ENCODE measurements at places on chromosomes 4 and X.

GRCh38 chr4:74971862-74972261 lies 38.9 kb downstream of the PARM1 start:
- no peak for DNase-seq

- no peak for DNase-seq
Observed at GRCh38 chr4:111883557-111883999, 261.7 kb upstream of the FAM241A start.

DNA sequence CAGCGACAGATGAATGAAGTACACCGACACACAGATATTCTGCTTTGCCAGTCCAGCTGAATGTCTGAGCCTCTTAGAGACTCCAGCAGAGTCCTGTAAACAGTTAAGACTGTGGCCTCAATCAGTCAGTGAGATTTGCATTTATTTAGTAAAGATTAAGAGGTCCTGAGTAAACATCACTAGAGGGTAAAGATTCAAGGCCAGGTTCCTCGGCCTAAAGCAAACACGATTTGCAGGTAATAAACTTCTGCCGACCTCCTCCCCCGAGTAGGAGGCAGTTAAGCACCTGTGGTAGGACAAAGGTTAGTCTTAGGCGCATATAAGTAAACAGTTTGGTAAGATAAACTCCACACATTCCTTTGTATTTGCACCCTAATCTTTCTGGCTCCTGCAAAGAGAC lies 99.6 kb downstream of the CFAP47 start:
- no peak for DNase-seq

GRCh38 chr4:29559286-29559685 lies 1160.9 kb upstream of the PCDH7 start:
- DNase-seq, result no peak

- no peak for DNase-seq
Observed at GRCh38 chrX:67558267-67558666, 14.4 kb downstream of the AR start.

- no peak for DNase-seq
Observed at GRCh38 chrX:39827951-39828350, 269.8 kb downstream of the BCOR start.

- no peak for DNase-seq
Observed at GRCh38 chrX:79413963-79414362, 46.8 kb upstream of the ITM2A start.

GRCh38 chr4:80097400-80098177 lies 24.6 kb upstream of the ANTXR2 start:
- peak; percentile 73 for DNase-seq

DNA sequence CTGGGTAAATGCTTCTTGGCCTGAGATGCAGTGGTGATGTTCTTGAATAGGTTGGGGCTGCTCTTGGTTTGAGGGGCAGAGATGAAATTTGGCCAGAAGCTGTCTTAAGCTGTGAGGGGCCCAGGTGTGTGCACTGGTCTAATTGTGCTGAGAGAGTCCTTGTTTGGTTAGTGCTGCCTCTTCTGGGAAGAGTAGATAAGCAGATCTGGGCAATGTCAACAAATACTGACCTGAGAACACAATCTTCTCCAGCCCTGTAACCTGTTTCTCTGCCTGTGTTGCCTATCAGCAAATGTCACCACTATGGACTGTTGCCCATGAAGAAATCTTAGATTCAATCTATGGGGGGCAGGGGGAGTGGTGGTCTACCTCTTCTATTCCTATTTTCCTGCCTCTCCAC lies 17.2 kb upstream of the USP27X start:
- DNase-seq, result no peak

- no peak for DNase-seq
Observed at GRCh38 chrX:74419864-74420195, 1.5 kb upstream of the SLC16A2 start.

DNA sequence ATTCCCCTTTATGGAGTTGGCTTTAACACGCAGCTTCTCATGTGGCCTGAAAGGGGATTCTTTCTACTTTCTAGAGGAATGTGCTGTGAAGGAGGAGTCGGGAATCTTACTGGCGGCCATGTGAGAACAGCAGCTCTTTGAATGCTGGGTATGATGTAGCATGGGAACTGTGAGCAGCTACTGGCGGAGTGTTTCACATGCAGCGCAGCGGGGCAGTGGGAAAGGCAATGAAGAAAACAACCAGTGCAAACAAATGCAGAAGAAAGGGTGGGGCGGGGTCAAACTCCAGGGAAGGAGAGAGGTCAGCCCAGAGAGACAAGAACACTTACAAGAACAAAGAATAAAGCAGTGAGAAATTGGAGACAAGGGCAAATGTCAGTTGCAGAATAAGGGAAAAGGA lies 363.8 kb upstream of the FTHL17 start:
- DNase-seq, result peak; percentile 64

GRCh38 chr4:53432528-53433424 lies 55.3 kb downstream of the FIP1L1 start:
- DNase-seq, result no peak

Data from sciatic nerve (tissue), 2 donors.